ENCODE measurements at places on chromosomes 1 and 21.

DNA sequence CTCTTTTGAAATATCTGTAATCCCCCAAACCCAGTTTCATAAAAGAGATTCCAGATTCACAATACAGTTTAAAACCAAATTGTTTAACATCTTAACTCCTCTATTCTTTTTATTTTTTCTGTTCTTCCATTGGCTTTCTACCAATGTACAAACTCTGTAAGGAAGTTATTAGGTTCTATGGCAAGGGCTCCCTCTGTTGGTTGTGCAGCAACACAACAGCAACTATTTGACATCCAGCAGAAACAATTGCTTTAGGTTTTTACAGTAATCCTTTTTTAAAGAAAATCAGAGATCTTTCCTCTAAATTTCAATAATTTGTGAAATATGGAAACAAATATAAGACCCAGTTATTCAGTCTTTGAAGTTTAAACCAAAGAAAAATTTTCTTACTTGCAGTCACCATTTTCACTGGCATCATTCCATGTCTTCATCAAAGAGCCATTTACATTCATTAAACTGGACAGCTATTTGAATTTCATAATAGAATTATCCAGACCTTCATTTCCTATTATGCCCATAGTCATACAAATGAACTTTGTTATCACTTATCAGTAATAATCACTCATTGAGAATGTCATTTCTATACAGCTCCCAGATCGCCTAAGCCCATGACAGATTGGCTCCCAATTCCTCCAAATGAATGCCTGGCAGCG is 46.5 kb upstream of the RNF11 start:
- no peak for DNase-seq

DNA sequence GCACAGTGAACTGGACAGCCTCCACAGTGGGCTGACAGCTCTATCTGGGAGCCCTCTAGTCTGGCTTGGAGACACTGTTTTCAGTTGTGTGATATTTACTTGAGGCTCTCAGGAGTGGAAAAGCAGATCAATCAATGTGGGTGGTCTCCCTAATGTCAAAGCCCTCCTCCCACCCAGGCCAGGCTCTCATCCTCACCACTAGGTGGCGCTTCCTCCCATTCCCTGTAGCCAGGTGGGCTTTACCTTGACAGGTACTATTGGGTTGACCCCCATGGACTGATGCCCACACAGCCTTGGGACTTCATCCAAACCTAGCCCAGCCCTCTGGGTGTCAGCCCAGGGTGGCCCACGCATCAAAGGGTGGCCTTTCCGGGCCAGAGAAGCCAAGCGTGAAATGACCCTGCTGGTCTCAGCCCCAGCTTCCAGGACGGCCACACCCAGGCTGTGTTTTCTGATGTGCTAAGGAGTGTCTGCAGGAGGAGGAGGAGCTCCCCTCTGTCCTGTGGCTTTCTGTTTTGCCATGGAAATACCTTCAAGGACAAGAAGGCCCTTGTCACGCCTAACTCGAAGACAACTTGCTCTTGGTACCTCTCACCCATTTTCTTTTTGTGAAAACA is 54.0 kb downstream of the CLIC6 start:
- no peak for DNase-seq

GRCh38 chr21:35222541-35222941 is 173.4 kb upstream of the RUNX1 start:
- DNase-seq = no peak

- DNase-seq = no peak
Measured at GRCh38 chr1:111370871-111371270, 56.7 kb downstream of the OVGP1 start.

- no peak for DNase-seq
Measured at GRCh38 chr1:98556521-98557158, 104.9 kb upstream of the SNX7 start.

- DNase-seq = no peak
Measured at GRCh38 chr21:37064841-37065240, 8.0 kb downstream of the PIGP start.
